ENCODE measurements at places on chromosomes 3 and 15.

DNA sequence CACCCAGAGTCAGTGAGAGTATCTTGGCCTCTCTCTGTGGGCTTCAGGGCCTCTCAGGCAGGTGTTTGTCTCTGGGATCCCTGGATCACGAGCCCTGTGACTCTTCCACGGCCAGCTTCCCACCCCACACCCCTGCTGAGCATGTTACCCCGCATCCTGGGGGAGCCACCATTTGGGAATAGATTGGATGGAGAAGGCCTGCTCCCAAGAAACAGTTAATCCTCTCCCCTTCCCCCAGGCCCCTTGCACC, 15.5 kb upstream of the SRP14 start:
- no peak for DNase-seq

GRCh38 chr15:60535743-60536142, 56.8 kb upstream of the ICE2 start:
- no peak for DNase-seq

- DNase-seq: no peak
Observed at GRCh38 chr3:64575211-64575844, 112.5 kb downstream of the ADAMTS9 start.

GRCh38 chr3:48598323-48599076, 3.4 kb upstream of the COL7A1 start:
- DNase-seq: peak; percentile 75

- peak; percentile 21 for DNase-seq
Observed at GRCh38 chr3:20458994-20459716, 273.1 kb upstream of the SGO1 start.

GRCh38 chr3:117630885-117631284, 921.3 kb downstream of the TUSC7 start:
- DNase-seq: no peak

GRCh38 chr15:48993380-48993779, 29.7 kb upstream of the SHC4 start:
- DNase-seq: no peak

- DNase-seq: no peak
Observed at GRCh38 chr15:46489276-46489675, 854.4 kb downstream of the SQOR start.

DNA sequence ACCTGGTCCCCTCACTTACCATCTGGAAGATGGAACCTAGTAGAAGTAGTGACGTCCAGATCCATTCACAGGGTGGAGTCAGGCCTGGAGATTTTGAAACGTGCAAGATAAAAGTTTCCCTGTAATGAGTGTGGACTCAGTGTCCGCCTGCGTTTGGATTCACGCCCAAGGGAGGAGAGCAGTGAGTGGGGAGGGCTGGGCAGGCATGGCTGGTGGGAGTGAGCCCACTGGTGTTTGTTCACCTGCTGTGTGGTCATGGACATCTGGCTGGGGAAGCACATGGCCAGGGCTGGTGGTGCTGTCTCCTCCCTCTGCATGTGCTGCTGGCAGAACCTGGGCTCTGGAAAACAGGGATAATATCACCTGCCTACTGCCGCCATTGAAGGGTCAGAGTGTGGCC, 37.0 kb downstream of the RLBP1 start:
- DNase-seq: no peak

DNA sequence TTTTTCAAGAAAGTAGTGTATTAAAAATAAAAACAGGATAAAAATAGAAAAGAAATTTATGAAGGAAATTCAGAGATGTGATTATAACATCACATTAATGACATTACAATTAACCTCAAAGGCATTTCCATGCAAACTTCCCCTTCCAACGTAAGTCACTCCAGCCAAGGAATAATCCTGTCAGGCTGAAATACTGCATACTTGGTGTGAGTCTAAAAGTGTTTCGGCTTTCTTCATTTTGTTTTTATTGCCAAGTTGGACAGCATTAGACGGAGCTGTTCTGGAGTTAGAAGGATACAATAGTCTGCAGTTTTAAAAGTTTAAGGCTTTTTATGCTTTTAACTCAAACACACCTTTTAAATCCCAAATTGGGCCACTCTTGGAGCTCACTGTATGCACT, 435.0 kb downstream of the MECOM start:
- no peak for DNase-seq

DNA sequence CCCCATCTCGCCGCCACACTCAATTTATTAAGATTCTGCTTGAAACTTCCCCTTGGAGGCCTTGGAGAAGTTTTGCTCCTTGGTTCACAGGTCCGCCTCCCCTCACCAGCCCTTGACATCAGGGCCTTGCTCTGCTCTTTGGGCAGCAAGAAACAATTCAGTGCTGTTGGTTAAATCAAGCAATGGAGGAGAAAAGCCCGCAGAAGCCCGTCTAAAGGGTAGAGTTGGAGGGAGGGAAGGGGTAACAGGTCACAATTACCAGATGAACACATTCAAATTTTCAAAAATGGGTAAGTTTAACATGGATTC, 429 bp downstream of the PARP9 start:
- no peak for DNase-seq

DNA sequence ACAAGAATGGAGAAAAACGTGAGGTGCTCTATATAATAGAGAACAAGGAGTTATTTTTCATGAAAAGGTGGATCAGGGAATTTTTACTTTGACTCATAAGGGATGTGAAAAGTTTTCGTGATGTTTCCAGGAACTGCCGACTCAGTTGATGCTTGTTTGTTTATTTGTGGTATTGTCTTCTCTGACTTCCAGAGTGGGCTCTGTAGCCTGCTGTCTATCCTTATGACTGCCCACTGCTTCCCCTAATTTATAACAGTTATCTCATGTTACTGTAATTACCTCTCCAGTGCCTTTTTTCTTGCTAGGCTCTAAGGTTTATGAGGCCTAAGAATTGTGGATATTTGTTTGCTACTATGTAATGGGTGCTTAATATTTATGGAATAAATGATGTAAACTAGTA, 12.3 kb downstream of the ARL13B start:
- DNase-seq: no peak

DNA sequence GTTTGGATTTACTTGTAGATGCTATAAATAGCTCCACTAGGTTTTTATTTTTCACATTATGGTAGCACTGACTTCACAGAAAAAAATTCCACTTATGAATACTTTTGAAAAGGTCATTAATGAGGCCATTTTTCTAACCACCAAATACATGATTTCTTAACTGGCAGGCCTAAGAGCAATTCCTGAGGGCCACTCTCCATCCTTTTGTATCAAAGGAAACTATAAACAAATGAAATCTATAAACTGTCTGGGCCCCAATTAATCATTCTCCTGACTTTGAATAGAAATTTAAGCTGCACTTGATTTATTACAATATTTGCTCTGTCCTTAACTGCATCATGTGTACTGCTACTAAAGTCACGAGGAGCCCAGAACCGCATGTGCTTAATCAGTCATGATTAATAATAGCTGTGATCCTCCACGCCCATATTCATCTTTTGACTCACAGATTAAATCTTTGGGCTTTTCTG, 25.1 kb upstream of the MTMR10 start:
- no peak for DNase-seq

DNA sequence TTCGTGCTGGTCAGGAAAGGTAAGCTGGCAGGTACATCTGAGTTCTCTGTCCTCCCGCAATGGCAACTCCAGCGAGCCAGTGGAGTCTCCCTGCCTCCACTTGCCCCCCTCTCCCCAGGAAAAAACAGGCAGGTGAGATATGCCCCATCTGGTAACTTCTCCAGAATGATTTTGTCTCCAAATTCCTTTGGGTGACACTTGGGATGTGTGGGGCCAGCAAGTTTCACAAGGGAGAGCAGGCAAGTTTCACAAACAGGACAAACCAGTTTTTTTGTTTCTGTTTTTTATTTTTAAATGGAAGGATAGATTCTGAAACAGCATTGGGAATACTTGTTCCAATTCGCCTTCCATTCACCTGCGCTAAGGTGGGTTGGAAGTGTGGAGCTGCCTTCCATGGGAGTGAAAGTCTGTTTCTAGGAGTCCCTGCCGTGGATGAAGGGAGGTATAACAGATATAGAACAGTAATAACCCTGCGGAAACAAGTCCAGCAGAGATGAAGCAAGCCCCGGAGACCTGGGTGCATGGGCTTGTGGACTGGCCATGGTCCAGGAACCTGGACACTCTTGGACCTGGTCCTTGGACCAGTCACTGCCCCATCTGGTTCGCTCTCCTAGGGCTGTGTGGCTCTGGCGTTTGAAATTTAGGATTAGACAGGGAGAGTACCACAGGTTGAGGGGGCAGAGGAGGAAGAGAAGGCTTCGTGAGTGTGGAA, 22.9 kb upstream of the KIF23 start:
- no peak for DNase-seq

DNA sequence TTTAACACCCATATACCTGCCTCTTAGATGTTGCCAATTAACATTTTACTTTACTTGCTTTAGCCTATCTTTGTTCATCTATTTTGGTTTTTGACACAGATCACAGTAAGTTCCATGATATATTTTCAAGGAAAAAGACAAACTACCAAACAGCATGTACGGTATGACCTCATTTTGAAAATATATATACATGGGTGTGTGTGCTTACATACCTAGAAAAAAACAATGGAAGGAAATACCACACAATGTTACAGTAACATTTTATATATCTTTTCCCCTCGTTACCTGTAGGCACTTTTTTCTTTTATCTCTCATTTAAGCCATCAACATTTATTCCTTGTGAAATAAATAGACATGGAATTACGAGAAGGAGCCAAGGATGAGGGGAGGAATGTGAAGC, 170.0 kb downstream of the FOXP1 start:
- DNase-seq: no peak

DNA sequence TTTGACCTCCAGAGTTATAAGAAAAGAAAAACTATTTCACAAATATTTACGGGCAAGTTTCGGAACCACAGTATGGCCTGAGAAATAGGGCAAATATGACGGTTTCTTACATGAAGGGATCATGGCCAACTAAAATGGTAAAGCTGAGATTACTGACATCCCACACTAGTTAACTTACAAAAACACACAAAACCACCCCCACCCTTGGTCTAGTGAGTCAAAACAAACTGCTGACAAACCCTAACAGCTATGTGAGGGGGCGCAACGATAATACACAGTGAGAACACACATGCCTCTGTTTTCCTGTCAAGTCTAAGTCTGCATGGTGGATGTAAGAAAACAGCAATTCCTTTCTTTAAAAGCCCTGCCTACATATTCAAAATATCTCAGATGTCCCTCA, 32.3 kb downstream of the CBLB start:
- DNase-seq: no peak

- DNase-seq: no peak
Observed at GRCh38 chr3:64536166-64536565, 151.6 kb downstream of the ADAMTS9 start.

DNA sequence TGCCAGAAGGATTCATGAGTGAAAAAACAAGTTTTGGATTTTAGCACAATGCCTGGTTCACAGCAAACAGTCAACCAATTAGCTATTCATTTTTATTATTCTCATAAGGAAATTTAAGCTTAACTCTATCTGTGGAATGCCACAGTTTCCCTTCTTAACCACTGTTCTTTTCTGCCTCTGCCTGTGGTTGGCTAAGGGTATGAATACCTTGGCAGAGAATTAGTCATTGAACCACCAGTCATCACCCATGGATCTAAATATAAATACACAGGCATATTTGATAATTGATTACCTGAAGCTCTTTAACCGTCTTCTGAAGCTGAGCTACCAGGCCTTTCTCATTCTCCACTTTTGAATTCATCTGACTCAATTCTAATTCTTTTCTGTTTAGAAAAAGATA, 79.9 kb downstream of the MYH15 start:
- no peak for DNase-seq

DNA sequence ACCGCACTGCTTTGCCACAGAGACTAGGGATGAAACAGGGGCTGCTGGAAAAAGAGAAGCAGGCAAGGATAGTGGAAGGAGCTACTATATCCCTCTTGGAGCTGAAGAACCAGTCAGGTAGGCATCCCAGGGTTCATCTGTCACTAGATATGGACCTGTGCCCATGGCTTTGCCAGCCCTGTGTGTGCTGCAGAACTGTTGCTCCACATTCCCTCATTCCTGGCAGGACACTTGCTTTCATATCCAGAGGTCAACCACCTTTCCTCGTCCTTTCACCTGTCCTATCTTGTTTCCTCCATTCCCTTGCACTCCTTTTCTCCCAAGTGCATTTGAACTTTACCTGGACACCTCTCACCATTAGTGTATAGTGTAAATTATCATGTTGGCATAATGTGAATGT, 12.0 kb downstream of the SNRK start:
- no peak for DNase-seq

DNA sequence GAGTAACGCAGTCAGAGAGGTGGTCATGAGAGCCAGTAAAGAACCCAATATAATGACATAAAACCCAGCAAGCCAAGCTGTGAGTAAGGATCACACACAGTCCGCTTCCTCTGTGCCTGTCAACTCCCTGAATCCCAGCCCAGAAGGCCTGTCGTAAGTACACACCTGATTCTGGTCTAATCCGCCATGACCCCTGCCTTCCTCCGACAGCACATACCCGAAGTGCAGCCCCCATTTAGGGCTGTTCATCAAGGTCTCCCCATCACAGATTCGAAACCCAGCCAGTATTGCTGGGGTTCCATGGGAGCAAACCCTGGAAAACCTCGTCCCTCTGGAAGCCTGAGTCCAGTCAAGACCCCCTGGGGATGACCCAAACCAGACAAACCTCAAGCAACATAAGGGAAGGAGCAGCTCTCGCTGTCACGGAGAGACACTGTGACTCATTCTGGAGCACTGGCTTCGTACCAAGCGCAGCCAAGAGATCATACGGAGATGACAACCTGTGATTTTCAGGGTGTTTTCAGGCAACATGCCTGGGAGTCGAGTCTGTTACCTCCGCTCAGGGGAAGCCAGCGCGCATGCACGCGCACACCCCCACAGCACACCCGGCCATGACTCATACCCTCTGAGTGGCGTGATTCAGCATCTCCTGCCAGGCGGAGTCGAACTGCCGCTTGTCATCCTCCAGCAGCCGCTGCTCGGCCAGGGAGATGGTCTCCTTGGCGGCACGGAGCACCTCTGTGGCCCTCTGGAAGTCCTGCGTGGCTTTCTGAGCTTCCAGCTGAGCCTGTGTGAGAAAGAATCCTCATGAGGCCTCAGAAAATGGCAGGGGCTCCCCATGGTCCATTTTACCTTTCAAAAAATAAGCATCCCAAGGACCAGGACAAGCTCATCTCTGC, 63.0 kb downstream of the SH3BP5 start:
- no peak for DNase-seq

DNA sequence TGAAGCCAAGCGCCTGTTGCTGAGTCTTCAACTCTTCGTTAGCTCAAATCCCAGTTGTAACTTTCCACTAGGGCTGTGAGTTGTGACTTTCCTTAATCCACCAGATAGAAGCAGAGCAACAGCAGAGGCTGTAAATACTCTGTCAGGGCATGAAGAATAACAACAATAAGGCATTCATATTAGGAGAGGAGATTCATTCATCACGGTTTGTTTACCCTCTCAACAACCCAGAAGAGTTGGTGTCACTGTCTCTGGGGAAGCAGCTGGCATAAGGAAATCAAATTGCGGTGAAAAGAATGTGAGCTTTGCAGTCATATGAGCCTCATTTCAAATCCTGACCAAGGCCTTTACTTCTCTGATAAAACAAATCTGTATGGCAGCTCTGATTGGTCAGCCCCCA, 184.8 kb downstream of the SHQ1 start:
- no peak for DNase-seq

DNA sequence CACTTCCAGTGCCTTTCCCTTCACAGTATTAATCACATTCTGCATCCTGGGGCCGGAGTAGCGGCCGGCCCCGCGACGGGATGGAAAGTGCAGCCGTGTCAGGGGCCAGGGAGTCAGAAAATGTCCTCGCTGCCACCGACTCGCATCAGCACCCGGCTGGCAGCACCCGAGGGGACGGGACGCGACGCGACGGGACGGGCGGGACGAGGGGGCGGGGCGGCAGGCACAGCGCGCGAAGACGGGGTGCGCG, 353 bp downstream of the ATG3 start:
- peak; percentile 2 for DNase-seq

GRCh38 chr3:125165189-125165947, 47.2 kb downstream of the SLC12A8 start:
- no peak for DNase-seq

Data from urinary bladder (tissue), 4 donors.